ENCODE measurements at places on chromosomes 3 and 15. TPM values are rescaled to one million over a fixed set of nuclear protein-coding genes. Genes with fewer than 3 reads are reported as not detected.

DNA sequence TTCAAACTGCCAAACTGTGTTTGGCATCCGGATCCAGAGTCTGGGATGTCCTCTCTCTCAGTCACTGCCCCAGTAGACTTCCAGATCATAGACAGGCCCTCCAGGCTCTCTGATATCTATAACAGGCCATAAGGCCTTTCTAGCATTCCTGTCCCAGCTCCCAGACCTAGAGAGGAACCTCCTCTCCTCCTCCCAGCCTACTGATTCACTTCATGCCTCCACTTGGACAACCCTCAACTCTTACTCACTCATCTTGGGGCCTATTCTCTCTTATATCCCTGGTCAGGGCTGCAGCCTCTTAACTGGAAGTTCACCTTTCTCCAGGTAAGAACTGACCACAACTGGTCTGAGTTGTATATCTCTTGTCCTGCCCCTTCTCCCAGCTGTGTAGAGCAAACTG lies 253.7 kb upstream of the TRIM42 start:
- DNase-seq: no peak

GRCh38 chr3:195149292-195150030 lies 121.5 kb downstream of the XXYLT1 start:
- no peak for DNase-seq

DNA sequence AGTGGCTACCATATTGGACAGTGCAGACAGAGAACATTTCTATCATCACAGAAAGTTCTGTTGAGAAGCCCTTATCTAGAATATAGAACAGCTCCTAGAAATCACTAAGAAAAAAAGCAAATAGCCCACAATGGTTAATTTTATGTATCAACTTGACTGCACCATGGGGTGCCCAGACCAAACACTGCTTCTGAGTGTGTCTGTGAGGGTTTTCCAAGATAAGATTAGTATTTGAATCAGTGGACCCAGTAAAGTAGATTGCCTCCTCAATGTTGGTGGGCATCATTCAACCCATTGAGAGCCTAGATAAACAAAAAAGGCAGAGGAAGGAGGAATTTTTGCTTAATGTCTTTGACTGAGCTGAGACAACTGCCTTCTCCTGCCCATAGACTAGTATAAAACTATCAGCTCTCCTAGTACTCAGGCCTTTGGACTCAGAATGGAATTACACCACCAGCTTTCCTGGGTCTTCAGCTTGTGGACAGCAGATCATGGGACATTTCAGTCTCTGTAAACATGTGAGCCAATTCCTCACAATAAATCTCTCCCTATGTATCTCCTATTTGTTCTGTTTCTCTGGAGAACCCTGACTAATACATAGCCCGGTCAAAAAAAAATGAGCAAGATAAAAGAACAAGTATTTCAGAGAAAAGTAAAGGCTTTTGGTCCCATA lies 55.9 kb upstream of the OXTR start:
- no peak for DNase-seq

PRSS50 gene
- 0.31 TPM for total RNA-seq

LEKR1 gene
- 0.97 TPM for total RNA-seq
